Smooth muscle cell of the brain vasculature (primary cell): ENCODE measurements at places on chromosomes 11 and 22.

DNA sequence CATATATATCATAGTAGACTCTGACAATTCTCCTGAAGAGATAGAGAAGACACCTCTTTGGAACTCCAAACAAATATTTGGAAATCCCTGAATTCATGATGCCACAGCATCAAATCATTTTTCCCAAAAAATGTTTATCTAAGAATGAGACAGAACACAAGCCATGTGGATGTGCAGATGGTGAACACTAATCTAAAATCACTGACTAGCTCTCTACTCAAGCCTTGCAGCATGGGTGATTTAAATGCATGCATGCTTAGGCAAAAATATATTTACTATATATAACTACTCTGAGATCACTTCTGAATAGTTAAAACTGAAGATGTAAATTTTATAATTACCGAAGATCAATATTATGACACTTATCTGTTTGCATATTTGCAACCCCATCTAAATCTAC, 289.9 kb downstream of the GUCY1A2 start:
- no peak for DNase-seq

DNA sequence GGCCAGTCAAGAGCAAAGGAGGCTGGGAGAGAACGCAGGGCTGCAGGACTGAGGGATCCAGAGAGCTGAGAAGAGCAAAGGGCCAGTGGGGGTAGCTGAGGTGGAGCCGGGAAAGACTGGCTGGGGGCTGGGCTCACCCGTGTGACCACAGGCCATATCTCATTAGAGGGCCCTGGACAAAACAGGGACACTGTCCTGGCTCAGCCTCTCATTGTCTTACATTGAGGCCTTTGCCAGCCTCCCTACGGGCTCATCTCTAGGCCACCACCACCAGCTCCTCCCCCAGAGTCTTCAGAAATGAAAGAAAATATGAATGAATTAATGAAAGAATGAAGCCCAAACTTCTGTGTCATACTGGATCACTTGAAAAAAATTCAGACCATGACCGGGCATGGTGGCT, 9.2 kb downstream of the RAB36 start:
- no peak for DNase-seq

DNA sequence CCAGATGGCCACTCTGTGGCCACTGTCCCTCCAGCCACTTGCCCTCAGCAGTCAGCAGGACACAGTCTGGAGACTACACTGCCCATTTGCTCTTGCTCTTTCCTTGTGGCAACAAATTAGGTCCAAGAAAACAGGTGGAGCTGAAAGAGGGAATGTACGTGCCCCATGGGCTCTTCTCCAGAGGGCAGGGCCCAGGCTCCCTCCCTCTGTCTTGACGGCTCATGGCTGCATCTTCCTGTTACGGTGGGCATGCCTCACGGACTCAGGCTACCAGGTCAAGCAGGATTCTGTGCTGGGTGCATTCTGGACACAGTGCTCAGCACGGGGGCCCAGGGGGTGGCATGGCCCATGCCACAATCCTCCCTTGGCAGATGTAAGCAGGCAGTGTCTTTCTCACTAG, 71.3 kb downstream of the MED15 start:
- no peak for DNase-seq

DNA sequence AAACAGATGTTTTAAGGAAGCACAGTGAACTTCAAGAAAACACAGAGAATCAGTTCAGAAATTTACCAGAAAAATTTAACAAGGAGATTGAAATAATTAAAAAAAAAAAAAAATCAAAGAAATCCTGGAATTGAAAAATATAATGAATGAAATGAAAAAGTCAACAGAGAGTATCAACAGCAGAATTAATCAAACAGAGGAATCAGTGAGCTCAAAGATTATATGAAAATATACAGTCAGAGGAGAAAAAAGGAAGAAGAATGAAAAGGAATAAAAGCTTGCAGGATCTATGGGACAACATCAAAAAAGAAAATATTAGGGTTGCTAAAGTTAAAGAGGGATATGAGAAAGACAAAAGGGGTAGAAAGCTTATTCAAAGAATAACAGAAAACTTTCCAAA, 82.3 kb downstream of the XRRA1 start:
- no peak for DNase-seq

- no peak for DNase-seq
These were observed 72.6 kb downstream of the USP35 start for GRCh38 chr11:78261367-78261766.

DNA sequence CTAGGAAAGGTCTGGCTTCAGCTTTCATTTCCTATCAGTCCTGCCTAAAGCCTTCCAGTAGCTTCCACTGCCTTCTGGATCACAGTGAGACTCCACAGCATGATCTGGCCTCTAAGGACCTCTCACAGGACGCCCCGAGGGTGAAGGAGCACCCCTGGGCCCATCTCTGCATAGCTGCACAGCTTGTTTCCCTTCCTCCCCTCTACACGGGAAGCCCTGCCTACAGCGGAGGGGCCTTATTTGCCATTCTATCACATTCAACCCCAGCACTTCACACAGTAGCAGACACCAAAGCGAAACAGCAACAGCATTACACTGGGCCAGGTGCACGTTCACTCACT, 162.3 kb upstream of the GRK3 start:
- DNase-seq, result no peak

GRCh38 chr11:61095021-61095420, 7.3 kb upstream of the CD5 start:
- DNase-seq, result no peak

GRCh38 chr11:3736816-3737215, 60.5 kb downstream of the NUP98 start:
- no peak for DNase-seq

DNA sequence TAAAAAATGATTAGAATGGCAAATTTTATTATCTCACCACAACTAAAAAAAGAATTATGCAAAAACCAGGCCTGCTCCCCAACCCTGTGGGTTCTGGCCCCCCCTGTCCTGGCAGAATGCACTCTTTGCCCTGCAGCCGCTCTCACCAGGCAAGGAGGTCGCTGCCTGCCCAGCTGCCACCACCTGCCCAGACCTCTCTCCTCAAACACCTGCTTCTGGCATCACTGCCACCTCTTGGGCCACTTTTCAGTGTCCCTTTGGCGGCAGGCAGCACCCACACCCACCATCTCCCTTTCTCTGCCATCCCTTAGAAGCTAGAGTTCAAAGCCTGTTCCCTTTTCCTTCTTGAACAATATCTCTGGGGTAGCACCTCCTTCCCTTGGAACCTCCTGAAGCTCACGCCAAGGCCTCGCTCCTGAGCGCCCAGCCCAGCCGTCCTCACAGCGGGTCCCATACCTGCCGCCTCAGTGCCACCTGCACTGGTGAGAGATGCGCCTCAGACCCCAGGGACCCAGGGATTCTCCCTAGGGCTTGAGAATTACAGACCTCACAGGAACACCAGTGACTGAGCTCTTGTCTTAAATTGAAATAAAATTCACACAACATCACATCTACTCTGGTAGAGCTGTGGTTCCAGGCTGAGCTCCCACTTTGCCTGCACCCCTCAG, 44.6 kb downstream of the SGSM3 start:
- DNase-seq, result no peak

- DNase-seq, result no peak
These were observed 32.2 kb downstream of the SLC6A5 start for GRCh38 chr11:20631519-20632168.

GRCh38 chr11:1510928-1511327, 24.3 kb upstream of the MOB2 start:
- DNase-seq, result no peak
